RWPE1 (cell line): ENCODE measurements at places on chromosomes 1 and 21.

DNA sequence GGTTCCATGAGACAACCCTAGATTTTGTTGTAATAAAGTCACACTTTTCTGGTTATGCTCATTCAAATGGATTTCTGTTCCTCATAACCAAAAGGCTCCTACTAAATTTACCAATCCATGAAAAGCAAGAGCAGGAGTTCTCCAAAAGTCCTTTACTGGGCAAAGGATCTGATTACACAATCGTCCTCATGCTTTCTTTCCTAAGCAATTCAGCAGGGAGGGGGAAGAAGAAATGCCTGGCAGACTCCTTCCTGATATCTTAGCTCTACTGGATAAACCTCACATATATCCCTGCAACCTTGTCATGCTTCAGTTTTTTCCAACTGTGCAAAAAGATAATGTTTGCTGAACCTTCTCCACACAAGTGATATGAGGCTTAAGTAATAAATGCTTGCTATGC is 67.6 kb upstream of the GUCA2B start:
- DNase-seq, result no peak

- peak; percentile 54 for DNase-seq
These were observed 129.9 kb downstream of the ZNF281 start for GRCh38 chr1:200279810-200280411.

DNA sequence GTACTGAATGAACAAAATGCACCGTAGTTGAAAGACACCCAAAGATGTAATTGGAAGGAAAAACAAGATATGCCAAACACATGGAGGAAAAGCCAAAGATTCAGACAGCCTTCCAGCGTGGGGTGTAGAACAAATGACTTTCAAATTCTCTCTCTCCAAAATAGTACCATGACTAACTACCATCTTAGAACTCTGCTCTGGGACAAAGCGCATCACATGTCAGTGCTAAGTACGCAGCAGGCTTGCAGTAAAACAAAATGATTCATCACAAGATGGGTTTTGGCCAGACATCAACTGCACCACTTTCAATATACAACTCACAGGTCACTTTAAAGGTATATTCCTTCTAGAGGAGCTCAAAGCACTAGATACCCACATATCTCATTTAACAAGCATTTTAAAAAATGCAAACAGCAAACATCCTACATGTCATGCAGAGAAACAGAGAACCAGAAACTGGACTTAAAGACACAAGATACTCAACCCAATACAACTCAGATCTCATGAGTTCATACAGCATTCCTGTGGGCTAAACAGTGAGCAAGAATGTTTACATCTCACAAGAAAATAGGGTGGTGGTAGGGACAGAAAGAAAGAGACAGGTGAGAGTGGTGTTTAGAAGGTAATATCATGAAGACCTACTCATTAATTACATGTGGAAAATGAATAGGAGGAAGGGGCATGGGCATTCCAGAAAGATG is 75.7 kb downstream of the BCAR3 start:
- DNase-seq, result peak; percentile 82

GRCh38 chr1:178361847-178362246 is 134.9 kb downstream of the CLEC20A start:
- no peak for DNase-seq

- no peak for DNase-seq
These were observed 88.2 kb downstream of the PAPPA2 start for GRCh38 chr1:176551146-176551545.

DNA sequence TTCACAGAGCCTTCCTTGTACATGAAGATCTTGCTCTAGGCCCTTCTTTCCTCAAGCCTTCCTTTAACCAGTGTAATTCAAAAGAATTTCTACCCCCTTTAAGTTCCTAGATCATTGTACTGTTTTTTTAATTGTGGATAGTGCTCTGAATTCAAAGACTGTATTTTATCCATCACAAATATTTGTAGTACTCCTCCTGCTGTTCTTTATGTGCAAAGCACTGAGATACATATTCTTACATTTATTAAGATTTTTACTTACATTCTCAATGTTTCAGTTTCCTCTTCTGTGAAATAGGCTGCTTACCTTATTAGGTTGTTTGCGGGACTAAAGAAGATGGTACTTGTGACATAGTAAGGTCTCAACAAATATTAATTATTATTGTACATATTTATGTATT is 168.8 kb upstream of the PDE4B start:
- no peak for DNase-seq

DNA sequence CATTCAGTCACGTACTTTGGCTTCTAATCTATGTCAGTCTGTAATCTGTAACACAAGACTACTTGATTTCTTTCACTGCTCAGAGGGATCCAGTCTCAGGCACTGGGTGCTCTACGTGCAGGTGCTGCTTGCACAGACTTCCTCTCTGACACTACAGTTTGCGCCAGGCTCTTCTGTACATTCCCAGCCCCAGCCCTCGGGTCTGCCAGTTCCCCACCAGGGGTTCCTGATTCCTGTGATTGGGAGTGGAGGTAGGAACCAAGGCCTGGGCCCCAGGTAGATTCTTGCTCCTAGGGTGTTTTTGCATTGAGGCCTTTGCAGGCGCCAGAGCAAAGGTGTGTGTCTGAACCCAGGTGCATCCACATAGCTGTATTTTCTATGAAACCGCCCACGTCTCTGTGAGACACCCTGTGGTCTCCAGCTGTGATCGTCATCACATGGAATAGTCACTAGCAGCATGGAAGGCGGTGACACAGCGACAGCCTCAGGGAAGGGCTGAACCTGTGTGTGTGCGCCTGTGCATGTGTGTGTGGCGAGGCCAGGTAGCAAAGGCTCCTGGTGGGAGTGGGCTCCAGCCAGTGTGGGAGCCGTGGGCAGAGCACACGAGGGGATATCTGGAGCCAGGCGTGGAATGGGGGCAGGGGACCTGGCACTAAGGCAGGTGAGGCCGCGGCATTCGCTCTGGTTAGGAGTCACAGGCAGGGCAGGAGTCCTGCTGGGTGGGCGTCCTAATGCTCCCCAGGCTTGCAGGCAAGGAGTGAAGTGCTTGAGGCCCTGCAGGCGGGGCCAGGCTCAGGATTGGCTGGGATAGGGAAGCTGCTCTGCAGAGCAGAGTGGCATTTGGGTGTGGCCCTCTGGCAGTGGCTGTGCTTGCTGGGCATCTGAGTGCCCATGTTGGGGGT is 5.2 kb downstream of the GJC2 start:
- DNase-seq, result no peak

DNA sequence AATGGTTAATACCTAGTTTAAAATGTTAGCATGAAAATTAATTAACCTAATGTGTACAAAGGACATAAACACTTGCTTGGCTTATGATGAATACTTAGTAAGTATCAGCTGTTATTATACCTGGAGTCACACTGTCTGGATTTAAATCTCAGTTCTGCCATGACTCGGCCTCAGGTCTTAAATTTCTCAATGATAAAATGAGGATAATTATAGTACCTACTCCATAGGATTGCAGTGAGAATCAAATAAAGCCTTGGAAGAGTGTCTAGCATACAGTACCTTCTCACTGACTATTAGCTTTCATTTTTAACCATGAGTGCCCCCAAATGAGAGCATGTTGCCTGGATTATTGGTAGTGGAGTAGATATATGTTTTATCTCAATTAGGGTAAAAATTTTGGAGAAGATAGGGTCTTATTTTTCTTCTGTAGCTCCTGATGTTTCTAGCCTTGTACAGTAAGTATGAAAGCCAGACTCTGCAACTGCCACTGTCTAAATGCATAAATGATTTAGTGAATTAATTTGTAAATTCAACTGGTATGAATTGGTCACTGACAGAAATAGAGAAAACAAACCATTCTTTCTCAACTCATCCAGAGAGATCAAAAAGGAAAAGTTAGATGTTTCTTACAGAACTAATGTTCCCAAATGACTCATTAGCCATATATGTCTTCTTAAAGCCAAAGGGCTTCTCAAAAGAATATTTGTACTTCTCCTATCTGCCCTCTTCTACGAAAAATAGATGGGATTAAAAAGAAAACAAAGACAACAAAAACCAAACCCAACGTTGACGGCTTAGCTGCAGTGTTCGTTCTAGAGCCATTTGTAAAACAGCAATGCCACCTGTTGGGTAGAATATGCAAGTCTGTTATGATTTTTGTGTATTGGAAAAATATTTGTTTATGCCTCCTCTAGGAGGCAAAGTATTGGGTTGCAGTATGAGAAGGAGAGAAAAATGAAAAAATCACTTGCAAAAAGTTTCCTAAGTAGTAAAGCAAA is 53.8 kb upstream of the MROH9 start:
- no peak for DNase-seq

DNA sequence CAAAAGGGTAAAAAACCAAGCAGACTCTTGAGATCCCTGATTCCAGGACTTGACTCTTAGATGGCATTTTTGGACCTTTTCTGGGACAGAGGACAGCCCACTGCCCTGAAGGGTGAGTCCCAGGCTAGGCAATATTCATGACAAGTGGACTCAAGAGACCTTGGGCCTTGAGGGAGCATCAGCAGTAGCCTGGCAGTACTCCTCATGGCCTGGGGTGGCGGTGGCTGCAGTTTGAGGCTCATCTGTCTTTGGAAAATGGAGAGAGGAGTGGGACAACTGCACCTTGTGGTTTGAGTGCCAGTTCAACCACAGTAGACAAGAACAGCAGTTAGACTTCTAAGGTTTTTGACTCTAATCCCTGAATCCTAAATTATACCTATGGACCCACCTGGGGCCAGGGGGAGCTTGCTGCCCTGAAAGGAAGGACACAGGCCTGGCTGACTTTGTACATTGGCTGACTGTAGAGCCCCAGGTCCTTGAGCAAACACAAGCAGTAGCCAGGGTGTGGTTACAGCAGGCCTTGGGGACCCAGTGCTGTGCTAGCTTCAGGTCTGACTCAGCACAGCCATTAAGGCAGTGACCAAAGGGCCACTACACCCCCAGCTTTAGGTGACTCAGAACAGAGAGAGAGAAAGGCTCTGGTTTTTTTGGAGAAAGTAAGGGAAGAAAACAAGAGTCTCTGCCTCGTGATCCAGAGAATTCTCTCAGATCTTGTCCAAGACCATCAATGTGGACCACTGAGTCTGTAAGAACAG is 1023.2 kb downstream of the KCNT2 start:
- no peak for DNase-seq

DNA sequence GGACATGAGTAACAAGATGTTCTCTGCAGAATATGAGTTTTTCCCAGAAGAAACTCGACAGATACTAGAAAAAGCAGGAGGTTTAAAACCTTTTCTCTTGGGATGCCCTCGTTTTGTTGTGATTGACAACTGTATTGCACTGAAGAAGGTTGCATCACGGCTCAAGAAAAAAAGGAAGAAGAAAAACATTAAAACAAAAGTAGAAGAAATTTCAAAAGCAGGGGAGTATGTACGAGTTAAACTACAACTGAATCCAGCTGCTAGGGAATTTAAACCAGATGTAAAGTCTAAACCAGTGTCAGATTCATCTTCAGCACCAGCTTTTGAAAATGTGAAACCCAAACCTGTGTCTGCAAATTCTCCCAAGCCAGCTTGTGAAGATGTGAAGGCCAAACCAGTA is 92.5 kb downstream of the TTC3 start:
- DNase-seq, result no peak

DNA sequence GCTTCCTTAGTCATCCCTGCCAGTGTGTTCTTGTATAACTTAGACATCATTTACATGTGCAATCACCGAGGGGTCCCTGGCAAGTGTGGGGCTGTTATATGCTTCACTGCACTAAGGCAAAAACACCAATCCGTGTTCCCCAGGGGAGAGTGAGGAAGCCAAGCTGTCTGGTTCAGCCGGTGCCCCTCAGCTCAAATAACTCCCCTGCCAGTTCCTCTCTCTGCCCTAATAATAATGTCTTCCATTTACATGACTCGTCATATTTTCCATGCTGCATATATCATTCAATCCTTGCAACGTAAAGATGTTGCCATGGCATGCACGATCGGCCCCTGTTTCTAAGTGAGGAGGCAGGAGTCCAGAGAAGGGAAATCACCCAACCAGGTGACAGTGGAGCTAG is 24.4 kb upstream of the NDC1 start:
- no peak for DNase-seq

- no peak for DNase-seq
These were observed 119.3 kb downstream of the NGF start for GRCh38 chr1:115218699-115219098.

- no peak for DNase-seq
These were observed 97.2 kb downstream of the ACTL8 start for GRCh38 chr1:17852383-17852782.

GRCh38 chr21:32207406-32207716 is 71.5 kb downstream of the MIS18A start:
- no peak for DNase-seq

DNA sequence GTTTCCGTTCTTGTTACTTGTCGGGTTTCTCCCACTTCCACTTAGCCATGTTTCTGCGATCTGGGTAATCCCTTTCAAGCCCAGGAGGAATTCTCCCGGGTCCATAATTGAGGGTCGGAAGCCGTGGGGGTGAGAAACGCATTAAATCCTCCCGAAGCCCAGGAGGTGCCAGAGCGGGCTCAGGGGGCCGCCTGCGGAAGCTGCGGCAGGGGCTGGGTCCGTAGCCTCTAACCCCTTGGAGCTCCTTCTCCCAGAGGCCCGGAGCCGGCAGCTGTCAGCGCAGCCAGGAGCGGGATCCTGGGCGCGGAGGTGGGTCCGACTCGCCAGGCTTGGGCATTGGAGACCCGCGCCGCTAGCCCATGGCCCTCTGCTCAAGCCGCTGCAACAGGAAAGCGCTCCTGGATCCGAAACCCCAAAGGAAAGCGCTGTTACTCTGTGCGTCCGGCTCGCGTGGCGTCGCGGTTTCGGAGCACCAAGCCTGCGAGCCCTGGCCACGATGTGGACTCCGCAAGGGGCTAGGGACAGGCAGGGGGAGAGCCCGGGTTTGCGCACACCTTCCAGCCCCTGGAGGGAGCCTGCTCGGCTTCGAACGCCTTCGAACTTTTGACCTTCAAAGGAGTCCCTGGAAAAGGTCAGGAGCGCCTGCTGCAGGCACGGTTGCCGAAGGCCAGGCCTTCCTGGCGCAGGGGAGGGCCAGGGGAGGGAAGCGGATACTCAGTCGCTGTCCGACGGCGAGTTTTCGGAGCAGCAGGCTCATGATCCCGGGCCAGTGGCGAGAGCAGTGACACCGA is 1.7 kb upstream of the SIM2 start:
- no peak for DNase-seq

GRCh38 chr1:71210718-71211117 is 129.9 kb upstream of the ZRANB2 start:
- DNase-seq, result no peak

DNA sequence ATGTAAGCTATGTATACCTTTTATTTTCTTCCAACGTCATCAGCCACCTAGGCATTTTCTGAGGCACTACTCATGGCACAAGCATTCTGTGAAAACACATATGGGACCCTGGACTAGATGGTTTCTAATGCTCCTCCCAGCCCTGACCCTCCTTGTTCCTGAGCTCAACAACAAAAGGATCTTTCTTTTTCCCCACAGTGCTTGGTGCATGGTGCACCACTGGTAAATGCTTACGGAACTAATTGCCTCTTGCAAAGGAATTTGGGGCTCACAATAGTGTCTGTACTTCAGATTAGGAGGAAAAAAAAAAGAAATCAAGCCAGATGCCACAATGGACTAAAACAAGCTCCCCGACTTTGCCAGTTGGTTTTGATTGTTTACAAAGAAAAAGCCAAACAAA is 390.5 kb downstream of the PLPP3 start:
- no peak for DNase-seq

DNA sequence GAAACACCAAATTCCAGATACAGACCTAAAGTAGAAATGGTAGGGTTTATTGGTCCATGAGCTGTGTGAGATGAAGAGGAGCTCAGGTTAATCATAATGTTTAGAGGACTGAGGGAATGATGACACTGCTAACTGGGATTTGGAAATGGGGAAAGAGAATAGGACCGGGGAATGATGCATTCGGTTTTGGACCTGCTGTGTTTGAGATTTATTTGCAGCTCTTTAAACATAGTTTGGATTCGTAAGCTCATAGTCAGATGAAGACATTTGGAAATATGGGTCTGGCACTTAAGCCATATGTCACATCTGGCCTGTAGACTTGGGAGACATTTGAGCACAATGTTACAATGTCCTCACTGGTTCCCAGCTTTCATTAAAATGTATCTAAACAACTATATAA is 127.9 kb upstream of the DUSP10 start:
- no peak for DNase-seq
